ENCODE measurements at places on chromosomes 2 and 18.

DNA sequence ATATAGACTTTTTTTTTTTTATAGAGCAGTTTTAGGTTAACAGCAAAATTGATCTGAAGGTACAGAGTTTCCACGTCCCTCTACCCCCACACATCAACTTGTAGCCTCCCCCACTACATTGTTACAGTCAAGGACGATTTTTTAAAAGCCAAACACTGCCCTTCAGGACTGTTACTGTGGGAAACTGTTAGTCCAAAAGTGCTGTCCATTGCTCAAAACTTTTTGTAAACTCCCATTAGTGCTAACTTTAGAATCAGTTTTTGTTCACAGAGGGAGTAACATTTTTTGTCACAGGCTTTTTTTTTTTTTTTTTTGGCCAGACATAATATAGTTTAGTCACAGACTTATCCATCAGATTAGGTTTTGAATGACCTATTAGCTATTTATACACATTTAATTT lies 24.1 kb downstream of the ELP2 start:
- no peak for DNase-seq

GRCh38 chr2:75424936-75425619 lies 135.7 kb downstream of the EVA1A start:
- DNase-seq = no peak

DNA sequence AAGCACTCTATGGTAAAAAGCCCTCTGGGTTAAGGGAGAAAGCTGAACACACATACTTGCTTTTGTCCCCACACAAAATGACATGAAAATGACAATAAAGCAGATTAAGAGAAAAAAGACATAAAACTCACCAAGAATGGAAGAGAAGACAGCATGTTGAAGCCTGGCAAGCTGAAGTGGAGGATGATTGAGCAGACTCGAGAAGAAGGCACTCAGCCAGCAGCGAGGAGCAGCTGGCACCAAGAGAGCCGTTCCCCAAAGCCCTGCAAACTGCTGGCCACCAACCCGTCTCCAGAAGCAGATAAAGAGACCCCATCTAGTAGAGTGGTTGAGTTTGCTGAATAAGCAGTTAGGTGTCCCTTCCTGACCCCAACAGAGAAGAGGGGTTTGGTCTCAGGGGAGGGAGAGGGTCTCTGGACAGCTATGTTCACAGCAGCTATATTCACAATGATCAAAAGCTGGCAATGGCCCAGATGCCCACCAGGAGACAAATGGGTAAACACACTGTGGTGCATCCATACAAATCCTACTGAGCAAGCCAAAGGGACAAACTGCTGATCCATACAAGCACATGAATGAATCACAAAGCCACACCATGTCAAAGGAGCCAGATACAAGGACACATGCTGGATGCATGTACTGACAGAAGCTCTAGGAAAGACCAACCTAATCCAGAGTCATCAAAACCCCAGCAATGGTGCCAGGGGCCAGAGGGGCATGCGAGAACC lies 36.9 kb downstream of the FAM168B start:
- no peak for DNase-seq

GRCh38 chr2:211745295-211746097 lies 793.1 kb downstream of the ERBB4 start:
- no peak for DNase-seq

- no peak for DNase-seq
These were observed 145.8 kb upstream of the HS6ST1 start for GRCh38 chr2:128464456-128464855.

DNA sequence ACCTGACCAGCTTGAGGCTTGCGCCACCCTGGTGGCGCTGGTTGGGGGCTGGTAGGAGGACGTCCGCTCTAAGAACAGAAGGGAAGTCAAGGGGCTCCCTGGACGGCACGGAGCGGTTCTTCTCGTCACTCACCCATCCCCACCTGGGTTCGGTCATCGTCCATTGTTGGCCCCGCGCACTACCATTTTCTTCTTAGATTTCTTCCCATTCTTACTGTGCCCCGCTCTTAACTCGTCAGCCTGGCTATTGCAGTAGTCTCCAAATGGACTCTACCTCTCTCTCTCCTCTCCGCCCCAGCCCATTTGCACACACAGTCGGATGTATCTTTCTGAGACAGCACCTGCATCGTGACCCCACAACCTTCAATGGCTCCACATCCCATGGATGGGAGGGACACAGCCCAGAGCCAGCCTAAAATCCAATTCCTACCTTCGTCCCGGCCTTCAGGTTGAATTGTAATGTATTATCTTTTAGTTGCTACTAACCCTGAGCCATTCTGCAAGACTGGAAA lies 814 bp upstream of the RAB1A start:
- no peak for DNase-seq

- no peak for DNase-seq
These were observed 27.5 kb downstream of the RAMP1 start for GRCh38 chr2:237886685-237887481.

DNA sequence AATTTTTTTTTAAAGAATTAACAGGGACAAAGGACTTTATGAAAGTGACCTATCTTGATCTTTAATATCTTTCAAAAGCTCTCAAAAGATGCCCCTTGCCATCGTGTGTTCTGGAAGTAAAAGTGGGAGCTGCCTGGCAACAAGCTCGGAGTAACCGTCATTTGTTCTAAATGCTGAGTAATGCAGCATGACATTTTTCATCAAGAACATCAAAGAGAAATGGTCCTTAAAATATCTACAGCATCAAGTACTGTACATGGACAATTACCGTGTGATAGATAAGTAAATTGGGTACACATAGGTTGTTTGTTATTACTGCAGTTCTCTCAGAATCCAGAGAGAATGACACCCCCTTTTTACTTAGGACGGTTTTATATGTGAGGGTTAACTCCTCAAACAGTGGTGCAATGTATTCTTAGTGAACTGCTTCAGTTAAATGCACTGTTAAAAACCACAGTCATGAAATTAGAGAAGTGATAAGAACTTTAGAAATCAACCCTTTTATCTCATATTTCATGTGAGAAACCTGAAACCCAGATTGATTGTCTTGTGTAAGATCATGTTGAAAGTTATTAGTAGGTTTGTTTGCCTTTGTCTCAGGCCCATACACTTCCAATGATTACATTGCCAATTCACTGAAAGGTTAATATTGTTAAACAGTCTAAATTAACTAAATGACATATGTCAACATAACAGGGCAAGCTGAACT lies 90.6 kb upstream of the HNMT start:
- no peak for DNase-seq

- DNase-seq = no peak
These were observed 145.4 kb upstream of the SPOPL start for GRCh38 chr2:138356178-138356577.

- no peak for DNase-seq
These were observed 667.2 kb downstream of the ZEB2 start for GRCh38 chr2:143852759-143853158.

DNA sequence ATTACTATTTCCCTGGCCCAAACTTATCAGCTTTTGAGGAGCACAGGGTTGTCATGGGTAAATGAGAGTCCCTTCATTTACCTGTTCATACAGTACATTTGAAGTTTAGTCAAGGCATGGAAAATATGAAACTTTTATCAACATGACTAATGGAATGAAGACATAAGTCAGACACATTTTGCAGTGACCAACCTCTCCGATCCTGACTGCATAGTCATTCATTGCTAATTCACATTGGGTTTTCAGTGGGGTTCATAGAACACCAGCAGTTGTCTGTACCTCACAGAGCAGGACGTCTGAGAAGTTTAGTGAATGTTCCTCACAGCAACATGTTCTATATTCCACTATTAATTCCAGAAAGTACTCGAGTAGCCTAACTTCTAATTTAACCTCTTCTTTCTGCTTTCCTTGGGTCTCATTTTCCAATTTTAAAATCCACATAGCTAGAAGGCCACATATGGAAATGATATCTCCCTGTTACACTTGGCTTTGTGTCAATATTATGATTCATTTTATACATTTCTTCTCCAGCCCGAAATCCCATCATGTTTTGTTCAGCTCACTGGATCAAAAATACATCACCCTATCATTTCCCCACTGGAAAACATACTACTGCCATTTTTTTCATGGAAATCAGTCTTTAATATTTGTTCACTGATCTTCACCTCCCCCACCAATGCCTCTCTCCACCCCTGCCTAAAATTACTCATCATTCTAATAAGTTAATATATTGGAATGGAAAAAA lies 65.9 kb downstream of the CDH20 start:
- DNase-seq = no peak

- no peak for DNase-seq
These were observed 199.4 kb upstream of the CDH20 start for GRCh38 chr18:61133783-61134182.

DNA sequence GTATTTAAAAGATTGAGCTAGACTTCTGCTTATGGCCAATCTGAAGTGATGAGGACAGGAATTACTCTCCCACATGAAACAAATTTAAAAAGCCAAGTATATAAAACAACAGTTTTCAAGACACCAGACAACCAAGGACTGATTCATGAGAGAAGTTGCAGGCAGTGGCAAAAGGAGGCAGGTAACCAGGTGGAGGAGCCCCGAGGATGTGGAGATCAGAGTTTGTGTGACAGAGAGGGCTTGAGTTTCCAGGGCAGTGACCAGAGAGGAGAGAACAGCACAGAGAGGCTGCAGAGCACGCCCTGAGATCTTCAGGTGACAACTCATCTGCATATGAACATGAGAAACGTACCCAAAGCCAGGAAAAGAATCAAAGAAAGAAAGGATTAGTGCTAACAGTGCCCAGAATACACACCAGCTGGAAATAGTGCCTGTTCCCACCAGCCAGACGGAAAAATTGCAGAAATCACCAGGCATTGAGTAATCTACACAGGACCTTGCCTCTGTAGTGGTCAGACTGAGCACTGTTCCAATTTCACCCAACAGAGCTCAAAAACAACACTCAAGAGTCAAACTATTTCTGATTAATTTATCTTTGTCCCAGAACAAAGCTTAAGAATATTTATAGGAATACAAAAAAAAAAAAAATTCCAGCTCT lies 173.1 kb downstream of the SEPTIN10 start:
- DNase-seq = peak; percentile 74

GRCh38 chr2:58862244-58862643 lies 621.1 kb upstream of the FANCL start:
- DNase-seq = no peak

- DNase-seq = no peak
These were observed 361.9 kb upstream of the CHST9 start for GRCh38 chr18:27546991-27547390.

DNA sequence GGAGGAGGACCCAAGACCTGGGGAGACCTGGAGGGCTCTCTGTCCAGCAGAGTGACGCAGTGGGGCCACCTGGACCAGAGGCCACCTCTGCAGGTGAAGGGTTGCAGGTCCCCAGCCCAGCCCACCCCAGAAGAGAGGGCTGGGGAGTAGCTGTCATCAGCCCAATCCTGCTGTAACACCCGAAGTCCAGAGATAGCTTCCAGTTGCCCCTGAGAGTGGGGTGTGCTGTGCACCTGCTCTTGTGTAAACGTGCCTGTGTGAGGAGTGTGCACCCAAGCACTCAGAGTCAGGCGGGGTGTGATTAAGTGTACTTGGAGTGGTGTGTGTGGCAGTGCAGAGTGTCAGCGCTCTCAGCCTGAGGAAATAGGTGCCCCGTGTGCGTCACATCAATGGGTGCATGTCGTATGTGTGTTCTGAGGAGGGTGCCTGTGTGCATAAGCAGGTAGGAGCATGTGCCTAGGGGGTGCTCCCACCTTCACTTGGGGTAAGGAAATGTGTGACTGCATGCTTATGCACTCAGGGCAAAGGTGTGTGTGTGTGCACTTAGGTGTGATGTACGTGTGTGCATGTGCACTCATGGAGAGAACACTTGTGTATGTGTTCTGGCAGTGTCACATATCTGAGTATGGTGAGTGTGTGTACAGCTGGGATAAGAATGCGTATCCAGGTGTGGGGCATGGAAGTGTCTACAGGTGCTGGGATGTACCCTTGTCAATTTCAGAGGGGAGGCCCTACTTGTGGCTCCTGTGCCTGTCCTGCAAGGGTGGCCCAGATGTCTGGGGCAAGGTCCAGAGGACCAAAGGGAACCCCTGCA lies 672 bp downstream of the ATP6V1B1 start:
- DNase-seq = no peak

DNA sequence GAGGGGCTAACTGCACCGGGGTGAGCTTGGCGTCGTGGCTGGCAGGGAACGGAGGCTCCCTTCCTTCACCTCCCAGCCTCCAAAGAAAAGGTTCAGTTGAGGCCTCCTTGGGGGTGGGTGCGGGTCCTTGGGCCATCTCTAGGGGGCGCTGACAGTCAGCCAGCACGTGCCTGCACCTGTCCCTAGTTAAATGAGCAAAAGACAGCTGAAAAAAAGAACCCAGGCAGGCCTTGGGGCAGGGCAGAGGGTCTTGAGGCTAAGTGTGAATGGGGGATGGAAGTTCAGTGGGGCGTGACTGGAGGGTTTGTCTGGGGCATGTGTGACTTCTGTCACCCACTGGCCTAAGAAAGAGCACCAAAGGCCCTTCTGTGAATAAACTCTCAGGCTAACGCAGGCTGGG lies 56.4 kb downstream of the ZFP36L2 start:
- no peak for DNase-seq

- no peak for DNase-seq
These were observed 75.6 kb downstream of the COL3A1 start for GRCh38 chr2:189049709-189050164.

DNA sequence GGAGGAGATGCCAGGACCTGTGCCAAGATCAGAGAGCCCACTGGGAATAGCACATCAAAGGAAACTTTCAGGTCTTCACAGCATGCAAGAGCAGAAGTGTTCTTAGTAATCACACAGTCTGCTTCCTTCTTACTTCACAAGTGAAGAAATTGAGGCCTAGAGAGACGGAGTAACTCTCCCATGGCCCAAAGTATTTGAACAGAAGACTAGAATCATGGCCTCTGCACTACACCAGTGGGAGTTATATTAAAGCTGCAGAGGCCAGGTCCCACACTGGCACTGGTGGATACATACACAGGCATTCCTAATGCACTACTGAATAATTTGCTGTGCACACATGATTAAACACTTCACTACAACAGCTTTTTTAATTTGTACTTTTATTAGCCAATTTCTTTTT lies 107.6 kb upstream of the RMP24 start:
- no peak for DNase-seq

- DNase-seq = no peak
These were observed 523.3 kb downstream of the TRIB2 start for GRCh38 chr2:13240061-13240460.

GRCh38 chr2:44118257-44118656 lies 50.4 kb upstream of the PPM1B start:
- no peak for DNase-seq

GRCh38 chr2:17803497-17803896 lies 12.8 kb upstream of the MSGN1 start:
- DNase-seq = no peak

DNA sequence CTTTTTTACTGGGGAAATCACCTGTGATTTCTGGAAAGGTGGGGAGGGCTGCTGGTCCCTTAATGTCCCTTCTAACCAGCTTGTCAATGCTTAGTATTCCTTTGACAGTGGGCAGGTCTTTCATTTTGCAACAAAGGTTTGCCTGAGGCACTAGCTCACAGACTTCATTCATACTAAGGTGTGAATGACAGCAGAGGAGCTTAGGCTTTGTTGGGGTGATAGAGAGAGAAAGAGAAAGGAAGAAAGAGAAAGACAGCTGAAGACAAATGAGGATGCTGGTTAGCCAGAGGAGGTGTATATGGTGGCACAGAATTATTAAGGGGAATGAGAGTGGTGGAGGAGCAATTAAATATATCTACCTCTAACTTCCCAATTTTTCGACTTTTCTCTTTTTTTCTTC lies 28.9 kb upstream of the GTF2A1L start:
- no peak for DNase-seq

- no peak for DNase-seq
These were observed 8.4 kb downstream of the STK25 start for GRCh38 chr2:241500016-241500415.

Measured in coronary artery (tissue), 2 donors.